ENCODE measurements at places on chromosomes 6 and 20.

GRCh38 chr6:122081921-122082320, 317.5 kb upstream of the HSF2 start:
- DNase-seq: no peak

DNA sequence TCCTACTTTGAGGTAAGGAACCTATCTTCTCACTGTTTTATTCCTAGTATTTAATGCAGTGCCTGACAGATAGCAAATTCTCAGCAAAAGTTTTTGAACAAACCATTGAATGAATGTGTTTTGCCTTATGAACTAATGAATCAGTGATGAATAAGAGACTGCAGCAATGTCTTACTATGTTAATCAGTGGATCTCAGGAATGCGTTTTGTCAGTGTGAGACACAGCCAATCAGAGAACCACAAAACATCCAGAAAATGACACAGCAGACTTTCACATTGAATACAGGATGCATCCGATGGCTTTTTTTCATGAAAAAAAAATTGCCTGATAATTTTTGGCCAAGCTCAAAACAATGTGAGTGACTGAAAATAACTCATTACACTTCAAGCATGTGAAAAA, 270.5 kb downstream of the BMP2 start:
- no peak for DNase-seq

DNA sequence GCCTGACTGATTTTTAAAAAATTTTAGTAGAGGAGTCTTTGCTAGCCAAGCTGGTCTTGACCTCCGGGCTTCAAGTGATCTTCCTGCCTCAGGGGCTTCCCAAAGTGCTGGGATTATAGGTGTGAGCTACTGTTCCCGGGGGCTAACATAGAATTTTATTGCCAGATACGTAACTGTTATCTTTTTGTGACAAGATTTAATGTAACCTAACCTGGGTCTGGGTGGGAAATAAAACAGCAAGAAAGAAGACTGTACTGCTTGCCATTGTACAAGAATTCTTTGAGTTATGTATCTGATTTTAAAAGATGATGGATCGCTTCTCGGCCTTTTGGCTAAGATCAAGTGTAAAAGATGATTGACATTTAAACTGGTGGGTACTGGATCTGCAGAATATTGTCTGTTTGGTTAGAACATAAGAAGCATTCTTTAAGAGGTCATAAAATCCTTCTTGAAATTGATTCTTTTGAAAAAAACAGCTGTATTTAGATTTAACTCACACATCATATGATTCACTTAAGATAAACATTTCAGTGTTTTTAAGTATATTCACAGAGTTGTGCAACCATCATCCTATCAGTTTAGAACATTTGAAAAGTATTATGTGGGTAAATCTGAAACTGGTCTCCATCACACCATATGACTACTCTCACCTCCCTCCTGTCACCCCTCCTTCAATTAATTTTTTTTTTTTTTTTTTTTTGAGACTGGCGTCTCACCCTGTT, 21.6 kb downstream of the TPX2 start:
- DNase-seq: no peak

DNA sequence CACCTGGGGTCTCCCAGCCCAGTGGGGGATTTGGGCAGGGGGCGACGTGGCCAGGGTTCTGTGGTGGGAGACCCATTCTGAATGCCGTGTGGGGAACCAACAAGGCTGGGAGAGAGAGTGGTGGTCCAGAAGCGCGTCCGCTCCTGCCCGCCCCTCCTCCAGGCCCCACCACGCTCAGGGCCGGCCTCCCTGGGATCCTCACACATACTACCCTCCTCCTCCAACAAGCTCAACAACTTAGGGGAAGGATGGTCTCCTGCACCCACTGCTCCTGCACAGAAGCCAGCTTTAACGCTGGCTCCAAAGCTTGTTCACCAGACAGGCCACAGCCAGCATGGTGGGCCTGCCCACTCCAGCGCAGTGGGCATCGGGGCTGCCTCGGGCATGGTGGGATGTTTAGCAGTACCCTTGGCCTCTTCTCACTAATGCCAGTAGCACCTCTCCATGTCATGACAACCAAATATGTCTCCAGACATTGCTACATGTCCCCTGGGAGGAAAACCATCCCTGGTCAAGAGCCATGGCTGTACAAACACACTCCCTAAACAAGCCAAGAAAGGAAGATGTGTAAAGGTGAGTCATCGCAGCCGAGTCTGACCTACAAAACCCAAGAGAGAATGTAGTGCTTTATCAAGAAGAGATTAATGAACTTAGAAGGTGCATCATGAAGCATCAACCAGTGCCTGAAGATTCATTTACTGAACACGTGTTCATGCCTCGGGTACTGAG, 75.7 kb downstream of the BMP7 start:
- no peak for DNase-seq

- DNase-seq: peak; percentile 17
Measured at GRCh38 chr6:110039981-110040383, 61.9 kb downstream of the GPR6 start.

DNA sequence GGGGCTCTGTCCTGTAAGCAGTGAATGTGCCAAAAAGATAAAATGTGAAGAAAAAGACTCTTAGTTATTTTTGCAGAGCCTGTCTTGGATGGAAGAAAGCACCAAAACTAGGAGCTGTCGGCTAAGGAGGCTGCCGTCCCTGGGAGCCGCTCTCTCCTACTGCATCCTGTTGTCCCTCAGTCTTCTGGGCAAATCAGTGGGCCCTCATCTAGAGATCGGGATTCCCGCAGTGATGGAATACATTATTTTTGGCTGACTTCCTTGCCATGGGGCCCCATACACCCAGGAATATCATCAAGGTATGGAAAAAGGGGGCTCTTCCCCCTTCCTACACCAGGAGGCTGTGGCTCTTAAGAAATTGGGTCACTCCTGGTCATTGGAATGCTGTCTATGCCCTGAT, 3.2 kb downstream of the TTLL2 start:
- no peak for DNase-seq

- no peak for DNase-seq
Measured at GRCh38 chr6:126429866-126430265, 90.0 kb downstream of the CENPW start.

DNA sequence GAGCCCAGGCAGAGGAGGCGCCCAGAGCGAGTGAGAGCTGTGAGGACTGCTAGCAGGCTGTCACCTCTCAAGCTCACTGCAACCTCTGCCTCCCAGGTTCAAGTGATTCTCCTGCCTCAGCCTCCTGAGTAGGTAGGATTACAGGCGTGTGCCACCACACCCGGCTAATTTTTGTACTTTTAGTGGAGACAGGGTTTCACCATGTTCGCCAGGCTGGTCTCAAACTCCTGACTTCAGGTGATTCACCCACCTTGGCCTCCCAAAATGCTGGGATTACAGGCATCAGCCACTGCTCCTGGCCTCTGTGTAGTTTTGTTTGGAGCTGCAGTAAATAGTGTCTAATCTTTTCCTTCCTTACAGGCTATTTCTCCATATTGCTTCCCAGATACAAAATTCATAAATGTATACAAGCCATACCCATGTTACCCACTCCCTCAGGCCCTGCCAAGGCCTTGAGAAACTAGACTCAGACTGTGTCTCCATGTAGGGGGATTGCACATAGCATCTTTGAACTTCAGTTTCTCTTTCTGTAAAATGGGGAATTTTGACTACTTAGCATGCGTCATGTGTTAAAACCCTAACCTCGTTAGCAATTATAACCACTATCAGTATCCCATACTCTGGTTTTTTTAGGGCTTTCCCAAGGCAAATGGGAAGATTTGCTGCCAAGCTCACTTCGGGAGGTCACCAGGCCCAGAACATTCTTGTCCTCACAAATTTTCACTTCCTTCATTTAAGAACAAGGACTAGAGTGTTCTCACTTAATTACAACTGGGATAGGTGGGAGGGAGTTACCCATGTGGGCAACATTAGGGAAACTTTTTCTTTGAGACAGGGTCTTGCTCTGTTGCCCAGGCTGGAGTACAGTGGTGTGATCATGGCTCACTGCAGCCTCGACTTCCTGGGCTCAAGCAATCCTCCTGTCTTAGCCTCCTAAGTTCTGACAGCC, 67.3 kb upstream of the DDR1 start:
- DNase-seq: no peak

DNA sequence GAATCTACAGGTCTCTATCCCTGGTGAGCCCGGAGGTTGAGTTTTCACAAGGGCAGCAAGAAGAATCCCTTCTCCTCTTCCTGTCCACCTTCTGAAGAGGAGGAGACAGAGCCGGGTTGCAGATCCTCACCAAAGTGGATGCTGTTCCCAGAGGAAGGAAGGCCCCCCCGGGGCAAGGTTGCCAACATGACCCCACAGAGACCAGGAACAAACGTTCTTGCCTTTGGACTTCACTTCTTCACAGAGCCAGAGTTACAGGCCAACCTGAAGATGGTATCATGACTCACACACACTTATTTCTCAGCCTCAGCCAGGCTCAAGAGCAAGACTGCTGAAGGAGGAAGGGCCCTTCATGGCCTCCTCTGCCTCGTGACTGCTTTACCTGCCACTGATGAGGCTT, 384.3 kb downstream of the CD83 start:
- no peak for DNase-seq

DNA sequence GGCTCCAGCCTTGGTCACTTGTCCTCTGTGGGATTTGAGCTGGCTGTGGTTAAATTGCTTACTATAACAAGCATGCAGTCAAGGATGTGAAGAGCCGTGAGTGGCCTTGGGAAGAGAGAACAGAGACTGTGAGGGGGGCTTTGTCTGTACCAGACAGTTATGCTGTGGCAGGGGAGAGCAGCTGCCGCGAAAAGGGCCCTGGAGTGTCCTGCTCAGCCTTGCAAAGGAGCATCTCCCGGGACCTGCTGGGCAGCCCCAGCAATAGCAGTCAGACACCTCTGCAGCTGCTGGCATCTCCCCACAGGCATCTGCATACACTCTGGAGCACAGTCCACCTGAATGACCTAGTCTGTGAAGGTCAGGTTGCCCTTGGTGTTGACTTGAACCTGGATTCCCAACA, 6.3 kb downstream of the EBF4 start:
- DNase-seq: no peak

DNA sequence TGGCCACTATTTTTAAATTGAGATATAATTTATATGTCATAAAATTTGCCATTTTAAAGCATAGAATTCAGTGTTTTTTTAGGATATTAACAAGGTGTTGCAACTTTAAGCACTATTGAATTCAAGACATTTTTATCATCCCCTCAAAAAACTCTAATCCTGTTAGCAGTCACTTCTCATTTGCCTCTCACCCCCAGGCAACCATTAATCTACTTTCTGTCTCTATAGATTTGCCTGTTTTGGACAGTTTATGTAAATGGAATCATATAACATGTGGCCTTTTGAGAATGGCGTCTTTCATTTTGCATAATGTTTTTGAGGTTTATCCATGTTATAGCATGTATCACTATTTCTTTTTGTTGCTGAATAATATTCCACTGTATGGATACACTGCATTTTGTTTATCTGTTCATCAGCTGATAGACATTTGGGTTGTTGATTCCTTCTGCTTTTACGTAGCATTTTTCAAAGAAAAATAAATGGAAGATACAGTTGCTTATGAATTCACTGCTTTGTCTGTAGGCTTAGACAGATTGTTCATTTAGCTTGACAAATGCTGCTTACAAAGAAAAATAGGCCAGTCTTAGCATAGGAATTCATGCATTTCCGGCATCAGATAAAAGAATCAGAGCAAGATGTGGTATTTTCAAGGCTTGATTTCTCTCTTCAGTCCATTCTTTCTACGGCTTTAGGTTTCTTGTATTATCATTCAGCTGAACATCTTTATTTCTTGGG, 52.9 kb downstream of the STK4 start:
- DNase-seq: no peak

DNA sequence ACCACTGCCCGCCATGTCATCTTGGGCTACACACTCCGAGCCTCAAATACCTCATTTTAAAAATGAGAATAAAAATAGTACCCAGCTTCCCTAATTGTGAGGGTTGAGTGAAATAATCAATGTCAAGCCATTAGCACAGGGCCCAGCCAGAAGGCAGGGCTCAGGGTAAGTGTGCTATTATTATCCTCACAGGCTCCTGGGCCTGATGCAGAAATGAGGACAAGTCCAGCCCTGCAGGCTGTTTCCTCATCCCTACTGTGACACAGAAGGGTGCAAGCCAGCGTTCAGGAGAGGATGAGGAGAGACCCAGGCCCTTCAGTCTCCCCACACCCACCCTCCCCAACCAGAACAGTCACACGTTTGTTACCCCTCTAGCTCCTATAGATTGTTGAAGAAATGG, 4.0 kb downstream of the DLK2 start:
- DNase-seq: no peak

- no peak for DNase-seq
Measured at GRCh38 chr20:37911838-37912281, 8.9 kb downstream of the VSTM2L start.

DNA sequence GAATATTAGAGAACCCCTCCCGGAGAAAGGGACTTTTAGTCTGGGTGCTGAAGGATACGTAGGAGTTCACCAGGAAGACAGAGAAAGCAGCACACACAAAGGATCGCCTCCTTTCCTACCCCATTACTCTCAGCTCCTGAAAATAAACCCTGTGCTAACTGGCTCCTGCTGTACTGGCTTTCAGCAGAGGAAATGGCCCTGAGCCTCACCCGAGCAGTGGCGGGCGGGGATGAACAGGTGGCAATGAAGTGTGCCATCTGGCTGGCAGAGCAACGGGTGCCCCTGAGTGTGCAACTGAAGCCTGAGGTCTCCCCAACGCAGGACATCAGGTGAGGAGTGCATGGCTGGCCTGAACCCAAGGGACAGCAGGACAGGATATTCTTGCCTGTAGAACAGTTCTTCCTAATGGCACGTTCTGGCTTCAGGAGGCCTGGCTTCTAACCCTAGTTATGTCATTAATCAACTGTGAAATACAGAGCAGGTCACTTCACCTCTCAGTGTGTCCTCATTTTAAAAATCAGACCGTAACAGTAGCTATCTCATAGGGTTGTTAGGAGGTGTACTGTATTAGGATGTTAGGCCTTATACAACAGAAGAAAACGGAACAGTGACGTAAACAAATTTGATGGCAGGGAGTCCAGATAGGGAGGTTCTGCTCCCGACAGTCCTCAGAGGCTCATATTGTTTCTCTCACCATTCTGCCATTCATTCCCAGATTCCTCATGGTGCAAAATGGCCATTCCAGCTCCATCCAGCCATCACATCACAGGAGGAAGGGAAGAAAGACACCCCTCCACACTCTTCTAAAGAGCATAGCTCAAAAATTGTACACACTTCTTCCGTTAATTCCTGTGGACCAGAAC, 1.8 kb downstream of the RBCK1 start:
- DNase-seq: no peak

DNA sequence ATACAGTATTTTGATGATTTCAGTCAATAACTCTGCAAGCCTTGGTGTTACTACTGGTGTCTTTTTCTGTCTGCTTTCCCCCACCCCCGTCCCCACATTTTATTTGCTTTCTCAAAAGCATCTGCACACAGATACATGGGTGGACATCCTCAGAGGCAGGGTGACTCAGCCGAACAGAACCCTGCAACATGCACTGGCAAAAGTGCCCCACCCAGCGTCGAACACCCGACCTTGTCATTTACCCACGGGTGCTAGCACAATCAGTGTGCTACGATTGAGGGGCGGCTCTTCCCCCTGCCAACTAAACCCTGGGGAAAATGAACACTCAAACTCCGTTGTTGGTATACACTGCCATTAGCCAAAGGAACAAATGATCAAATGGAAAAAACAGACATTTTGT, 115.9 kb upstream of the NAA20 start:
- DNase-seq: no peak
